ENCODE measurements at places on chromosomes 4 and X.
A peak's percentile ranks its signal among the peaks of the same experiment; 100 is the strongest.

- no peak for DNase-seq
Observed at GRCh38 chr4:159105761-159106243, 2.9 kb downstream of the RAPGEF2 start.

DNA sequence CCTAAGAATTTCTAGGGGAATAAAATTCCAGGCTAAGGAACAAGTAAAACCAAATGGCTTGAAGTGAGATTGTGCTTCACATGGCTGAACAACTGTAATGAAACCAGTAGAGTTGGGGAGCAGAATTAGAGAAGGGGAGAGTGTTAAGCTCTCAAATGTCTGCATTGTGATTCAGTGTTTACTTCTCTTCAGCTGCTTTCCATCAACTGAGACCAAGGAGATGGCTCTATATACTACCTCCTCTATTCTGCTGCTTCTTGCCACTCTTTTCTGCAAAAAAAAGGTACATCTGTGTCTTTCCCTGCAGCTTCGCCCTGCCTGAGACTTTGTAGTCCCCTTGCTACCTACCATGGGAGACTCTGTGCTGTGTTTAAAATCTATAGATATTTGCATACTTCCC lies 73.5 kb downstream of the WDFY3 start:
- no peak for DNase-seq

DNA sequence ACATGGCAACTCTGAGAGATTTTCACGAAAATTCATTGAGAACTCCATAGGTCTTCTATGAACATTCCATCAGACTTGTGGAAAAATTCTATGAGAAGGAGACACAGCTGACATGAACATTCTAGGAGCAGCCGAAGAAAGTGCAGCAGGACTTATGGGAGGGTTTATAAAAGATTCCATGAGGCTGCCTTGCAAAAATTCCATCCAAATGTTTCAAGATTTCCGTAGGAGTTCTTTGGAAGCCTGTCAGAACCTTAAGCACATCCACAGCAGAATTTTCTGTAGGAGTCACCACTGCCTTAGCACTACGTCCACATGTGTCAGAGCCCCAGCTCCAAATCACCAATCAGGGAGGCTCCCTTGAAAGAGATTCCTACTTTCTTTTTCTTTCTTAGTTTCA lies 67.0 kb upstream of the MSX1 start:
- no peak for DNase-seq

DNA sequence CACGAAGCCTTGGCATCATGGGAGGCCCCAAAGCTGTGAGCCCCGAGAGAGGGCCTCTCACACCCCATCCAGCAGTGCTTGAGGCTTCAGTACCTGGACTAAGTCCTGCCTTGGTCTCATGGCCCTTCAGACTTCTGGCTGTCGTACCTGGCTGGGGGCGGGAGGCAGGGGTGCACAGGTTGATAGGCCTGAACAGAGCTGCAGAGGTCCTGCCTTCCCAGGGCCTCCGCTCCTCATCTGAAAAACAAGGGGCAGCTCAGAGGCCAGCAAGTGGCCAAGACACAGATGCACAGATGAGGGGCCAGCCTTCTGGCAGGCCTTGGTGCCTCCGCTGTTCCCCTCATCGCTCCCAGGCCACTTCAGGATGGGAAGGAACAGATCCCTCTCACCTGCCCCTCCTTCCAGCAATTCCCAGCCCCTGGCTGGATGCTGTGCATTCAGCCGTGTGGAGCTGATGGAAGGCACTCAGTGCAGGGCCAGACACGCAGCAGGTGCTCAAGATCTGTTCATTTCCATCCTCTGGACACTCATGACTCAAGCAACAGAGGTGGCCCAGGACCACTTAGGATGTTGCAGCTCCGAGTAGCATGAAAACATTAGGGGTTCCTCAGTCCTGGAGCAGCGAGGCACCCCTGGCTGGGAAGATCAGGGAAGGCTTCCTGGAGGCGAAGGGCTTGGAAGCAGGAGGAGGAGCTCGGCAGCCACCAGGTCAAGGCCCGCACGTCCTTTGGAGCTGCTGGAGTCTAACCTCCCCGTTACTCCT lies 1.4 kb downstream of the ZNF185 start:
- no peak for DNase-seq

DNA sequence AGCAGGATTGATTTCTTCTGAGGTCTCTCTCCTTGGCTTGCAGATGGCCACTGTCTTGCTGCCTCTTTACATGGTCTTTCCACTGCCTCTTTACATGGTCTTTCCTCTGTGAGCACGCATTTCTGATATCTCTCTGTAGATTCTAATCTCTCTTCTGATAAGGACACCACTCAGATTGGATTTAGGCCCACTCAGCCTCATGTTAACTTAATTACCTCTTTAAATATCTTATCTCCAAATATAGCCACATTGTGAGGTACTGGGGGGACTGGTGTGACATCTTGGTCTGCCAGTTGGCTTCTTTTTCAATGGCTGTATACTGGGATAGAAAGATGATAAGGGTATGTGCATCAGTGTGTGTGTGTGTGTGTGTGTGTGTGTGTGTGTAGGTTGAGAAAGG lies 153.7 kb downstream of the AWAT2 start:
- no peak for DNase-seq

- no peak for DNase-seq
Observed at GRCh38 chrX:121310820-121311219, 263.4 kb downstream of the GLUD2 start.

DNA sequence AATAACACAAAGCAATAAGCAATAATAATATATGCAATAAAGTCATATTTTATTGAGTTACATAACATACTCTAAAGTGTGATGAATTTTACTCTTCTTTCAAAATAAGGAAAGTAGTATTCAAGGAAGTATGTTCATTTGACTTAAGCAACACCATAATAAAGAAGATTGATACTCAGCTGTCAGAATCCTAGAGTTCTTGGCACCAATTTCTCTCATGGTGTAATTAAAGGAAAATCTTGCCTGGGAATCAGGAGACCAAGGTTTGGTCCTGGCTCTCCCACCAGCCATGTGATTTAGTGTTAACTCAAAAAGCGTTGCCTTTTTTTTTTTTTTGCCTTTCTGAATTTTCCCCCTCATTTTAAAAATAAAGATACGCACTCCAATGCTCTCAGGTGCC lies 17.1 kb downstream of the MYOZ2 start:
- DNase-seq = no peak

DNA sequence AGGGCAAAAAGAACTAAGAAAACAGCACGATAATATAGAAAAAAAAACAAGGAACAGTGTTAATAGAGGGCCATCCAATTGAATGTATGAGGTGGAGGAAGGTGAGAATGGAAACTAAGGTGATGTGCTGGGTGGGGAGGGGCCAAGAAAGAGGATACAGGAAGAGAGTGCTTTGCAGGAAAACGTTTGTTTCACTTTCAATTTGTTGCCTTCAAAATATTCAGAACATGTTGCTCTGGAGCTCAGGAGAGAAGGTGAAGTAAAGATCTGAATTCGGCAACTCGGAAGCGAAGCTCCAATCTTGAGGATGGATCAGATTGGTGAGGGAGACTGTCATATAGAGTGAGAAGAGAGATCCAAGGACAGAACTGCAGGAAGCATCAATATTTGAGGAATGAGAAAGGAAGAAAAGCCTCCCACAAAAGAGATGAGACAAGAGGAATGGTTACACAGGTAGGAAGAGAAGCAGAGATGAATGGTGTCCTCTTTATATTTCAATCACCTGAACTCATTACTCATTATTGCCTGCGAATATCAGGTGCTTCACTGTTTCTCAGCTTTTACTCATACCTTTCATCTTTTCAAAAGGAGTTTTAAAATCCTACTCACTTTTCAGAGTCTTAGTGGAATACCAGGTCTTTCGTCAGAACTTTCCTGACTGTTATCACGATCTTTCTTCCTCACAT lies 14.7 kb upstream of the SEC24D start:
- DNase-seq = no peak

DNA sequence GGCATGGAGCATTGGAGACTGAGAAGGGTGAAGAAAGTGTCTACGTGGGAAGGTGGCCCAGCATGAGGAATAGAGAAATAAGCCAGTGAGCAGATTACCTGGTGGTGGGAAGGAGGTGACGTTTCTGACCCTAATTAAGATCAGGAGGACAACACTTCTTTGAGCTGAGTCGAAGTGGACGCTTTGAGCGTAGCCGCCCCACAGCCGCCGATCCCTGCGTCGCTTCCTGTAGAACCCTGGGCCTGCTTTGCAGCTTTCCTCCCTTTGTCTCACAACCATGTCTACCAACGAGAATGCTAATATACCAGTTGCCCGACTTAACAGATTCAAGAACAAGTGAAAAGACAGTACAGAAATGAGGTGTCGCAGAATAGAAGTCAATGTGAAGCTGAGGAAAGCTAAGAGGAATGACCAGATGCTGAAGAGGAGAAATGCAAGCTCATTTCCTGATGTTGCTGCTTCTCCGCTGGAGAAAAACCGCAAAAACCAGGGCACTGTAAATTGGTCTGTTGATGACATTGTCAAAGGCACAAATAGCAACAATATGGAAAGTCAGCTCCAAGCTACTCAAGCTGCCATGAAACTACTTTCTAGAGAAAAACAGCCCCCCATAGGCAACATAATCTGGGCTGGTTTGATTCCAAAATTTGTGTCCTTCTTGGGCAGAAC lies 6.4 kb upstream of the ANTXR2 start:
- no peak for DNase-seq

GRCh38 chrX:74272230-74272629 lies 31.8 kb upstream of the ZCCHC13 start:
- DNase-seq = no peak

DNA sequence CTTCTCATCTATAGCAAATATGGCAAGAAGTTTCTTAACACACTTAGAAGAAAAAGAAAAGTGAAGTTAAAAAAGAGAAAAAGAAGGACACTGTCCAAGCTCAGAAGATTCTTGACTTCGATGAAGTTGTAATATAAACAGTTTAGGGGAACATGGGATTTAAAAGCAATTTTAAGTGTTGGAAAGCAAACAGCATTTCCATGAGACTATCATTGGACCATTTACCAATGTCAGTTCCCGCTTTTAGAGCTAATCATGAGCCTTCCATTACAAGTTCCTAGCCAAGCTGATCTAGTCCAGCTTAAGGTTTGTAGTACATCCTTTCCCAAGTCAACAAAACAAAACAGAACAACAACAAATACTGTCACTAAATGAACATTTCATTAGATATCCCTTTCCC lies 45.1 kb upstream of the FGF2 start:
- DNase-seq = no peak

- no peak for DNase-seq
Observed at GRCh38 chr4:145044341-145044740, 53.7 kb downstream of the ANAPC10 start.

- DNase-seq = peak; percentile 3
Observed at GRCh38 chrX:9312922-9313867, 151.7 kb upstream of the TBL1X start.

DNA sequence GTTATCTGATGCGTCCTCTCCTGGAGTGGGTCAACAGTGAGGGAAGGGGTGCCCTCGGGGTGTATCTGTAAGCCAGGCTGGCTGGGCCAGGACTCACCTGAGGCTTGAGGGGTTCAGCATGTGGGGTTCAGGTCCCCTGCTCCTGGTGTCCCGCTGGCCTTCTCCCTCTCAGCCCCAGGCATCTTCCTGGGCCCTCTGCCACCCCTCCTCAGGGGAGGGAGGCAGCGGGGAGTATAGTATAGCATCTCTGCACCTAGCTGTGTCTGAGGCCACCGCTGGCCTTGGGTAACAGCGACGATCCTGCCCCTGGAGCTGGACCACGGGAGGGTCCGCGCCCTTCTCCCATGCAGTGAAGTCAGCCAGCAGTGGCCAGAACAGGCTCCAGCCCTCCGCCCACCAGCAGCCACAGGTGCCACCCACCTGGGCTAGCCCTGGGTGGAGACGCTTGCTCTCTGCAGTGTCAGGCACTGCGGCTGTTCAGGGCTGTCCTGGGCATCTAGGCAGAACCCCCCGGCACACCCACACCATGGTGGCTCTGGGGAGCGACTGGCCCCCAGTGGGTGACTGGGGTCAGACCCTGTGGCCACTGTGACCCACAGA lies 110.7 kb upstream of the NKX1-1 start:
- DNase-seq = no peak

Data from H54 (cell line).